ENCODE measurements at places on chromosomes 6 and 20.

GRCh38 chr6:20192625-20193024 is 19.6 kb downstream of the MBOAT1 start:
- DNase-seq, result no peak

GRCh38 chr20:43702502-43702901 is 24.3 kb downstream of the GTSF1L start:
- no peak for DNase-seq

- no peak for DNase-seq
Measured at GRCh38 chr6:130908958-130909357, 81.8 kb downstream of the SMLR1 start.

GRCh38 chr6:155765275-155766194 is 309.9 kb upstream of the NOX3 start:
- DNase-seq, result no peak

DNA sequence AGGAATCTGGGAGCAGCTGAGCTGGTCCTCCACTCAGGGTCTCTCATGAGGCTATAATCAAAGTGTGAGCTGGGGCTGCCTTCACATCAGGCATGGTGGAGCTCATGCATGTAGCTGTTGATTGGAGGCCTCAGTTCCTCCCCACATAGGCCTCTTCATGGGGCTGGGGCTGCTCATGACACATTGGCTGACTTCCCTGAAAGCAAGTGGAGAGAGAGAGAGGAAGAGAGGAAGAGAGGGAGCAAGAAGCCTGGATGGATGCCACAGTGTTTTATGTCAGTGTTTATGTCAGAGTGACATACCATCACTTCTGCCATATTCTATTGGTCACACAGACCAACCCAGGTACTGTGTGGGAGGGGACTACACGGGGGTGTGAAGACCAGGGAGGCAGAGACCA is 43.8 kb downstream of the EYA2 start:
- DNase-seq, result peak; percentile 43

GRCh38 chr6:18334251-18334650 is 52.9 kb upstream of the RNF144B start:
- no peak for DNase-seq

- no peak for DNase-seq
Measured at GRCh38 chr6:93964321-93964720, 545.0 kb upstream of the EPHA7 start.

DNA sequence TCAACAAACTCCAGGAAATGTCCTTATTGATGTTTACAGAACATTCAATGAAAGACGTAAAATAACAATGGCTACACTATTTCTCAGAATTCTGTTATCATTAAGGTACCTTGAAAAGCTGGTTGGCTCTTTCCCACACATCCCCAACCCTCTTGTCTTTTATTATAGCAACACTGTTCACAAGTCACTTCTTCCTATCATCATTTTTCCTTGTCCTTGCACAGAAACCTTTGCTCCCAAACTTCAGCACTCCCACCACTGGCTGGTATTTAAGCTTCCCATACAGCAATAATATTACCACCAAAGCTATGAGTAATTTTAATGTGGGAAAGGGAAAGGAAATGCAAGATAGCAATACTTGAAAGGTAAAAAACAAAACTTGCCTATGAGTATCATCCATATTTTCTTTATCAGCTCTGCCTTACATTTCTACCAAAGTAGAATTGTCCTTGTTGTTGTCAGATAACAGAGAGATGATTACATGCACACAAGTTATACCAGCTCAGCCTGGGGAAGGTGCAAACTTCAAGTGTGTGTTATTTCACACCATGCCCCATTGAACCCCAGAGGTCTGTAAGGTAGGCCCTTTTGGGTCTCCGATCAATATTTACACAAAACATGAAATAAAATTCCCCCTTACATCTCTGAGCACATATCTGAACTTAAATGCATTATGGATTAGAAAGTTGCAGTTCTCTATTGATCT is 32.2 kb downstream of the ARHGAP18 start:
- DNase-seq, result no peak

DNA sequence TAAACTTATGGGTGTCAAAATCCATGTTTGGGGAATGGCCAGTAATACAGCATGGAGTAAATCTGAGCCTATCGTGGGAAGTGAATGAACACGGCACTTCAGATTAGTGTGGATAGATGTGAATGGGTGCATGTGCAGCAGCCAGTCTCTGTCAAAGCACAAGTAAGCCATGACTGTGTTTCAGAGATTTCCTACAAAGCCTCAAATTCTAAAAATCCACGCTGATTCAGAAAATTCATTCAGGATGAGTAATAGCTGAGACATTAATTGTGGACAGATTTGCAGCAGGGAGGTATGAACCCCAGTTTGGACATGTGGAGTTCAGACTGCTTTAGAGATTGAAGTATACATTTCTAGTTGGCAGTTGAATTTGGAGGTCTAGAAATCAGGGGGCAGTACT is 115.1 kb downstream of the QKI start:
- no peak for DNase-seq

DNA sequence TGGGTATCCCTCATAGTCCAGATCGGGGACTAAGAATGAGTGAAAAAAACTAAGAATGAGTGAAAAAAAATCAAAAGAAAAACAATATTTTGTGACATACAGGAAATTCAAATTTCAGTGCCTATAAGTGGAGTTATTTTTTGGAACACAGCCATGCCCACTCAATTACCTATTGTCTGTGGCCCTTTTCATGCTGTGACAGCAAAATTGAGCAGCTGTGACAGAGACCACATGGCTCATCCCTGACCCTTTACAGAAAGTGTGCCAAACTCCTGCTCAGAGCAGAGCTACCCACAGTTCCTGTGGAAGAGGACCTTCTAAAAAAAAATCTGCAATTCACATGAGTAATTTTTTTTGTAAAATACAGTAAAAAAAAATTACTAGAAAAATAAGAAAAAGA is 1.4 kb downstream of the NCR2 start:
- no peak for DNase-seq

GRCh38 chr20:38805958-38806854 is 709 bp downstream of the PPP1R16B start:
- peak; percentile 12 for DNase-seq
